ENCODE measurements at places on chromosomes 2 and 18.

DNA sequence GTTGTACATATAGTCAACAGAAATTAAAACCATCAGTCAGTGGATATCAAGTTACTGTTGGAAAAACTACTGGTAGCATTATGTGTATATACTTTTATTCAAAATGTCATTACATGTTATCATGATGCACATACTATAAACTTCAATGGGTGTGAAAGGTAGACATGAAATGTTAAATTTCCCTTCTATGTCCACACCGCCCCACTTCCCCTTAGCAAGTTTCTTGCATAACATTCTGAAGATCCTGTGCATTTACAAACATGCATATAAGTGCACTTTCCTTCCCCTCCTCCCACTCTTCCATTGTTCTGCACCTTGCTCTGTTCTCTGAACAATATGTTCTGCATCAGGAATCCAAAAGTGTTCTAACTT, 16.6 kb upstream of the HK2 start:
- DNase-seq, result no peak

DNA sequence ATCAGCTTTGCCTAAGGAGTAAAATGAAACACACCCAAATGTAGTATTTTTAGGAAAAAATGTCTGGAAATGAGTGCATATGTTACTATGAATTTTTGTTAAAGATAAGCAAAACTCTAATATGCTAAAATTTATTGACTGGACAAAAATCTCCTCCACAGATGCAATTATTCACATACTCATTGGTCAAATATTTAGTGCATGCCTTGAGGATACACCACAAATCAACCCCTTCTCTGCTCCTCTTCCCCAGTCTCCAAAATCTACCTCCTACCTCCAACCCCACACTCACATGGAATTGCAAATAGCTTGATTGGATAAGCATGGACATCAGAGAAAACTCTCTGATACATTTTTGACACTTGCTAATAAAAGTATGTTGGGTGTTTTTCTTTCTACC, 95.6 kb upstream of the CDC42EP3 start:
- no peak for DNase-seq

DNA sequence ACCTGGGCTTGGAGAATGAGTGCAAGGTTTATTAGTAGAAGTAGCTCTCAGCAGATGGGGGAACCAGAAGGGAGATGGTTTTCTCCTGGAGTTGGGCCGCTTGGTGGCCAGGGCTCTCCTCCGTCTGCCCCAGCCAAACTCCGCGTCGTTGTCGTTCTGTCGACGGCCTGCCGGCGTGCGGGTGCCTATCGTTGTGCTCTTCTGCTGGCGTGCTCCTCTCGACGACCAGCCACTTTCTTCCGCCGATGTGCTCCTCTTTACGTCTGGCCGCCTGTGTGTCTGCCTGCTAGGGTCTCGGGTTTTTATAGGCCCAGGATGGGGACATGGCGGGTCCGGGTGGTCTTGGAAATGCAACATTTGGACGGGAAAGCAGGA, 119.1 kb downstream of the BMPR2 start:
- DNase-seq, result no peak

GRCh38 chr2:30894498-30895119, 87.4 kb upstream of the CAPN13 start:
- DNase-seq, result no peak

- DNase-seq, result no peak
Observed at GRCh38 chr2:198315791-198316630, 511.6 kb downstream of the PLCL1 start.

DNA sequence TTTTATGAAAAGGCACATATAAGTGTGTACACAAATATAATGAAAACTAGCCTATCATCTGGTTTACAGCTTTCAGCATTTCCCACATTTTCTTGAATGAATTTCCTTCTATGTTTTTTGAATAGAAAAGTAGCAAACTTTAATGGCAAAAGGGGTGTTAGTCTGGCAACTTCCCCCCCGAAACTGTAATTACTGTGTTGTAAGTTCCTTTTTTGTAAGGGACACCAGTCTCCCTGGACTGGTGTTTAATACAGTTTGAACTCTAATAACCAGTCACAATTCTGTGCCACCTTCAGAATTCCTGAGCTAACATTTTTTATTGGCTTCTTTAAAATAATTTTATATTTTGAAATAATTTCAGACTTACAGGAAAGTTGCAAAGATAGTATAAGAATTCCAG, 94.2 kb downstream of the ACSL3 start:
- no peak for DNase-seq

GRCh38 chr2:191713837-191714236, 35.9 kb downstream of the NABP1 start:
- DNase-seq, result no peak

GRCh38 chr2:33671198-33671597, 72.1 kb upstream of the FAM98A start:
- DNase-seq, result no peak

DNA sequence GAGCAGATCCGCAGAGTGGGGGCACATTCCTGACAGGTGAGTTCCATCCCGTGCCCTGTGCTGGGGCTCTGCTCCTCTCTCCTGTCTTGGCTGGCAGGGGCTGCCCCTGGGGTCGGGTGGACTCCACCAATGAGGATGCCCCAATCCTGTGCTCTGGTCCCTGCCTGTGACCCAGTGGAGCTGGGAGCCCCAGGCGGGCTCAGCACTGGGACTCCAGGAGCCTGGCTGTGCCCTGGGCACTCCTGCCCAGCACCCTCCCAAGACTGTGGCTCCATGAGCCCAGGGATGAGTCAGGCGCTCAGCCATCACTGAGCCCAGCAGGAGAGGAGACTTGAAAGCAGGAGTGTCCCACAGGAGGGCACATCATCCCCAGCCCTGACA, 53.9 kb downstream of the MBP start:
- no peak for DNase-seq

DNA sequence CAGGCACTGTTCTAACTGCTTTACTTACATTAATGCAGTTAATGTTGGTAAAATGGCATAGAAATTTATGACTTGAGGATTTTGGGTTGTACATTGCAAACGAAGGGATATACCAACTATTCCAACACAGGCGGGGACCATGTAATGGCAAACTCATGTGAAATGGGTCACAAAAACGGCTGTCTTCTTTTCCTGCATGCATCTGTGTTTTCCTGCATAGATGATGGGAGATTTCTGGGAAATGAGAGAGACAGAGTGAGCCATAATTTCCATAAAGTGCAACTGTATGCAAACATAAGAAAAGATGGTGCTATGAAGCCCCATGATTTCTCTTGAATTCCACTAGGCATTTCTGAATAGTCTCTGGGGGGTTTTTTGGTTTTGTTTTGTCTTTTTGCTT, 82.3 kb downstream of the ALPK2 start:
- no peak for DNase-seq

GRCh38 chr18:36365836-36366775, 68.6 kb downstream of the FHOD3 start:
- no peak for DNase-seq

DNA sequence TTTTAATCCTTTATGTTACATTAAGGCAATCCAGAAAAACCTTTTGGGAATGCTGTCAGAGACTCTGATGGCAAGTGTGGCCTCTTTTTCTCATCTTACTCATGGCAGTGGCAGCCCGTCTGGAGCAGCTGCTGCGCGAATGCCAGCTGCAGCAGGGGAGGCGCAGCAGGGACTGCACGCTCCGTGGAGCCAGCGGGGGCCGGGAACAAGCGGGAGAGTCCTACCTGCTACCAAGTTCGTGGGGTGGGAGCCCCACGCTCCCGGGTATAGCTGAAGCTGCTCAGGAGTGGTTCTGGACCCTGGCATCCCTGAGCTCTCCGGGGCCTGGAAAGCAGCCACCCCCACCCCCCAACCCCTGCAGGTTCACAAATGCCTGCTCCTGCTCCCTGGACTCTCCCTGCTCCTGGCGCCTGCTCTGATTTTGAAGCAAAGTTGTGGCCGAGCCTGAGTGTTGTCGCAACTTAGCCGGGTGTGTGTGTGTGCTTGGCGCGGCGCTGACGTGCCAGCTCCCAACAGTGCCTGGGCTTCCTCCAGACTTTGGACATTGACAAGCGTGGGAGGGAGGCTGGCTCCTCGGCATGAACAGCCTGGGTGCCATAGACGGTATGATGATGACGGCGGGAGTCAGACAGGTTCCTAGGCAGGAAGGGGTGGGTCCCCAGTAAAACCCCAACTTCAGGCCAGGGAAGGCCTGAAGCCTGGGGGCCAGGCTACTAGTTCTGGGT, 21.7 kb downstream of the TMX3 start:
- DNase-seq, result no peak

DNA sequence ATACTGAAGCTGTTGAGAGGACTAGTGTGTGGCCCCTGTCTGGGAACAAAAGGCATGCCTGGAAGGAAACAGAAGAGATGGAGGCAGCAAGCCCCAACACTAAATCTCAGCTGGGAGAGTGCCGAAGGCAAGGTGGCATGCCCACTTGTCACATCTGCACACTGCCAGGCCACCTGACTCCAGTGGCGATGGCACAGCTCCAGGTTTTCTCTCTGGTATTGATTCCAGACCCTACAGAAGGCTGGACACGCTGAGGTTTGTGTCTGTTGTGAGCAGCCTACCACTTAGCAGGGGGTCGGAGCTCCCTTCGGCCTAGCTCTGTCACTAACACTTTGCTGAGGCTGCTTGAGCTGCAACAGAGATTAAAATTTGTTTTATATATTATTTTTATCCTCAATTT, 307.3 kb downstream of the TDRD15 start:
- no peak for DNase-seq

DNA sequence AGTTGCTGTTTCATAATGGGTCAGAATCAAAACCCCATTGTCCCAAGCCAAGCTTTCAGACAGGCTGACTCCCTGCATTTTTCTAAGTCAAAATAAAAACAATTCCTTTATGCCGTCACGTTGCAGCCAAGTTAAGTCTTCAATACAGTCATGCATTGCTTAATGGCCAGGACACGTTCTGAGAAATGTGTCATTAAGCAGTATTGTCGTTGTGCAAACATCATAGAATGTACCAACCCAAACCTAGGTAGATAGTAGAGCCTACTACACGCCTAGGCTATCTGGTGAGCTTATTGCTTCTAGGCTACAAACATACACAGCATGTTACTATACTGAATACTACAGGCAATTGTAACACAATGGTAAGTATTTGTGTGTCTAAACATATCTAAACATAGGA, 160.4 kb upstream of the FOSL2 start:
- DNase-seq, result no peak

- DNase-seq, result no peak
Observed at GRCh38 chr2:14126846-14127245, 505.7 kb upstream of the LRATD1 start.

- no peak for DNase-seq
Observed at GRCh38 chr2:120255986-120256650, 3.5 kb downstream of the RALB start.

- DNase-seq, result no peak
Observed at GRCh38 chr2:54274781-54275242, 18.8 kb upstream of the TSPYL6 start.

- DNase-seq, result no peak
Observed at GRCh38 chr2:112048887-112049286, 6.2 kb upstream of the TMEM87B start.

GRCh38 chr18:75916624-75916982, 489.1 kb upstream of the SMIM21 start:
- no peak for DNase-seq

DNA sequence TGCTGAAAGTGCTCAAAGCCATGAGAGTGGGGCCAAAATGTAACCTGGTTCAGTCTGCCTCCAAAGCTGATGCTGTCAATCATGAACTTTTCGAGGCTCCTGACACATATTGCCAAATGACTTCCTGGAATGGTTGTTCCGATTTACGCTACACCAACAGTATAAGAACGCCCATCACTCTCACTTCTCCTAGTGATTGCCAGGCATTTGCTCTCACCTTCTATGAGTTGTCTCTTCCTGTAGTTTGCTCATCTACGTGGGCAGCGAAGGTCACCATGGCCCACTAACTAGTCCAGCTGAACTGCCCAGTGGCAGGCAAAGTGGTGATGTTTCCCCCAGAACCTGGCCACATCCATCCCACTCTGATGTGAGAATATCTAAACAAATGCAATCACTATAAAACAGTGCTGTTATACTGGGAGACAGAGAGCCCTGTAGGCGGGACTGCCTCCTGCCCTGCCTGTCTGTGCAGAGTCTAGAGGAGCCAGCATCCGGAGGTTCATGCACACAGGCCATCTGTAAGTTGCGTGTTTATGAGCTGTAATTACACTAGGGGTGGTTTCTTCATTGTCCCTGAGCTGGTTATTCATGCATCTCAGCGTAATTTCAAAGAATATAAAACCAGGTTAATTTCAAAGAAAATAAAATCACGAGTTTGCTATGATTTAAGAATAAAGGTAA, 8.8 kb upstream of the CABLES1 start:
- DNase-seq, result no peak

GRCh38 chr2:171814883-171815282, 79.2 kb downstream of the SLC25A12 start:
- DNase-seq, result no peak

- no peak for DNase-seq
Observed at GRCh38 chr2:240873098-240873788, 4.6 kb downstream of the AGXT start.

DNA sequence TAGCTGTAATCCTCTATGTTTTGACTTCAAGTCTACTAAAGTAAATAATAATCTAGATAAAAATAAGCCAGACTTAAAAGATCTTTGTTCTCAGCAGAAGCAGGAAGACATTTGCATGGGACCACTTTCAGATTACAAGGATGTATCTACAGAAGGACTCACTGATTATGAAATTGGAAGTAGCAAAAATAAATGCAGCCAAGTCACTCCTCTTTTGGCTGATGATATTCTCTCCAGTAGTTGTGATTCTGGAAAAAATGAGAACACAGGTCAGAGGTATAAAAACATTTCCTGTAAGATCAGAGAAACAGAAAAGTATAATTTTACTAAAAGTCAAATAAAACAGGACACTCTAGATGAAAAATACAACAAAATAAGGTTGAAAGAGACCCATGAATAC, 338.4 kb downstream of the ZNF804A start:
- no peak for DNase-seq

GRCh38 chr18:60671021-60671420, 298.4 kb upstream of the MC4R start:
- no peak for DNase-seq

- DNase-seq, result no peak
Observed at GRCh38 chr18:71443706-71444480, 1100.2 kb downstream of the CBLN2 start.

- DNase-seq, result no peak
Observed at GRCh38 chr2:165772183-165772582, 21.9 kb downstream of the GALNT3 start.

DNA sequence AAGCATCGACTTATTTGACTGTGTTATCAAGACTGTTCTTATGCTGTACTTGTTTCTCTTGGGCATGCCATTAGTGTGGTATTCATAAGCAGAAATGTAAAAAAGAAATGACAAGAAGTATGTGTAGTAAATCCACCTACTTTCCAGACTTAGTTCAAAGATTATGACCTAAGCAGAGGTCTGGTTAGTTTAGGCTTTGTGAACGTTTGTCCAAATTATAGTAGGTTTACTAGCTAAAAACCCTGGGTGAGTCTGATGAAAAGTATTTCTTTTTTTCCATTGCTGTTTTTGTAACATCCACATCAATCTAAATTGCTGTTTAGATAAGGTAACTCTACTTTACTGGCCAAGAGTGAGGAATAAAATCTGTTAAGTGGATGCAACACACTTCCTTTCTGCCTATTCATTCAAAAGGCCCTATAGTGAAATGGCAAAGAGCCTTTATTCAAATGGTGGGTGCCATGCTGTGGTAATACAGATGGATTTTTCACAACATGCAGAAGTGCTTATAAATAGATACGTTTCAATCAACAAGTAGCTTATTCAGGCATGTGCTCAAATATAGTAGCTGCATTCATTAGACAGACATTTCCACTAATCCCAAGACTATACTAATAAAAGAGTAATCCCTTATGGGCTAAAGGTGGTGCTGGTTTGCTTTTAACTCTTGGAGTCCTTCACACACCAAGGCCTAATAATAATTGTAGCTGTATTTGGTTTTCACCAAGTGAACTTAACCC, 122.5 kb upstream of the LTBP1 start:
- DNase-seq, result no peak

Measured in activated CD8-positive, alpha-beta memory T cell treated with anti-CD3 and anti-CD28 coated beads for 4 hours (primary cell).